ENCODE measurements at places on chromosomes 1 and 21.

DNA sequence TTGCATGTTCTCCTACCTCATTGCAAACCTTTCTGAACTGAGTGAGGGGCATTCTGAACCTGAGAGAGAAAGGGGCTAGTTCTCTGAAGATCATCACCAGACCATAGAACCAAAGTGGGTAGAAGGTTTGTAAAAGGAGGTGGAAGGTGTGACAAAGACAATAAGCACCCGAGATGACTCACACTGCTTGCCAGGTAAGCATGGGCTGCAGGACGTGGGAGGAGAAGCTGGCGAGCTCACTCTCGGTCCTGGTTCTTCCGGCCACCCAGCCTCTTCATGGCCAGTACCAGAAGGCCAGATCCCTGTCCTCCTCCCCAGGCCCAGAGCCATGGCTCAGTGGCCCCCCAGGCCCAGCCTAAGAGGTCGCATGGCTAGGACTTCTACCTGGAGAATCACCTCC is 128.3 kb downstream of the TMEM53 start:
- no peak for DNase-seq

DNA sequence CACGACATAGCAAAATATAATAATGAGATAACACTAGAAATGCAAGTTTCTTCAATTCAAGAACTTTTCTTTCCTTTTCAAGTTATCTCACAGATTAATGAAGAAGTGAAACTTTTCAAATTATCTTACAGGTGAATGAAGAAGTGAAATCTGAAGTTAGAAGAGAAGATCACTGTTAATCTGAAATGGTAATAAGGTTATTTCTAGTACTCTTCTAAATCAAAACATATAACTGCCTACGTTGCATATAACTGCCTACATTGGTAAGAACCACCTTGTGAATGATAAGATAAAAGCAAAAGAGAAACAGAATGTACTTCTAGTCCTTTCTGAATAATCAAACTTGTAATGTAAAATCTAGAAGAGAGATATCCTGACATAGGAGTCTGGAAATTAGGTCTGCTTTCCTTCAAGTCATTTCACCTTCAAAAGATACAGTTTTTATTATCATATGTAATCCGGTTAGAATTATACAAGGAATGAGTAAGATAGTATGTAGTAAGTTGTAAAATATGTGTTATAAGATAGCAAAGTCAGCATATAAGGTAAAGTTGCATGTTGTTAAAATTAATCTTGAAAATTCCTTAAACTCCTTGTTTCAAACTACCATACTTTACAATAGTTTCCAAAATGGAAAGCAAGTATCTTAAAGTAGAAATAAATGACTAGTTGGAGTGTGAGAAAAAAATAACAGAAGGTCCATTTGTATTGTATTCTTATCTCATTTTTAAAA is 522.4 kb upstream of the ZRANB2 start:
- no peak for DNase-seq

- peak; percentile 66 for DNase-seq
These were observed 188.0 kb downstream of the GRIK3 start for GRCh38 chr1:36846357-36846756.

DNA sequence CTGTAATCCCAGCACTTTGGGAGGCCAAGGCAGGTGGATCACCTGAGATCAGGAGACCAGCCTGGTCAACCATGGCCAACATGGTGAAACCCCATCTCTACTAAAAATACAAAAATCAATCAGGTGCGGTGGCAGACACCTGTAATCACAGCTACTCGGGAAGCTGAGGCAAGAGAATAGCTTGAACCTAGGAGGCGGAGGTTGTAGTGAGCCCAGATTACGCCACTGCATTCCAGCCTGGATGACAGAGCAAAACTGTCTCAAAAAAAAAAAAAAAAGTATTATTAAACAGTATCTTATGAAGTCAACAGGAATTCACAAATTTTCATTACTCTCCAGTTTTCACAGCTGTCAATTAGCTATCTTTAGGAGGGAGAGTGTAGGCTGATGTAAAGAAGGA is 3.8 kb downstream of the ACBD6 start:
- no peak for DNase-seq

GRCh38 chr1:230307213-230307612 is 118.9 kb downstream of the PGBD5 start:
- no peak for DNase-seq

GRCh38 chr21:42685954-42686500 is 32.6 kb downstream of the PDE9A start:
- DNase-seq, result no peak

GRCh38 chr1:100364697-100365096 is 12.4 kb downstream of the CDC14A start:
- DNase-seq, result no peak

GRCh38 chr1:245014247-245015029 is 140.3 kb upstream of the KIF26B start:
- no peak for DNase-seq

DNA sequence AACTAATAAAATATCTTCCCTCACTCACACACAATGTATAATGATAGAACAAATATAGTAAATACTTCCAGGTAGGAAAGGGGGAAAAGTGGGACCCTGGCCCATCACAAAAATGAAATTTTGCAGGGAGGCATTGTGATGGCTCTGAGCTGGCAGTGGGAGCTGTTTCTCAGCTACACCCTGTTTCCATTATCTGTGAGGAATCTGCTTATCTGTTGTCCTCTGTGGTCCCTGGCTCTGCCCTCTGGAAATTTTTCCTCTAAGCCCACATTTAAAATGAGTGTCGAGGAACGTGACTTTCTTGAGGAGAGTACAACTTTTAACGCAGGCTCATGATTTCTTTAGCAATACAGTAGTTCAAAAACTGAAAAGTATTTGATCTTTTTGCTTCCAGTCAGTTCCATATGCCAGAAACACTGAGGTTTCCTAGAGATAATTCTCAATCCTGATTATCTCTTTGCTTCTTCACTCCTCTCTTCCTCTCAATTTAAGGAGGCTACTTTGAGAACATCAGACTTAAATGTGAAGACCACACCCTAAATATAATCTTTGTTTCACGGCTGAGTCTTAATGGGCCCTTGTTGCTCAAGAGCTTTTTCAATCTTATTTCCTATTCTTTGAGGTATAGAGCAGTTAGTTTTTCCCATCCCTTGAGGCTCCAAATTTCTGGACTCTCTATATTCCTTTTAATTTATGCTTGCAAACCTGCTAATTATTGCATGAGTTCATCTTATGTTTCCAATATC is 5.0 kb upstream of the EEIG2 start:
- DNase-seq, result no peak

- no peak for DNase-seq
These were observed 414 bp downstream of the GPR153 start for GRCh38 chr1:6260433-6260934.

DNA sequence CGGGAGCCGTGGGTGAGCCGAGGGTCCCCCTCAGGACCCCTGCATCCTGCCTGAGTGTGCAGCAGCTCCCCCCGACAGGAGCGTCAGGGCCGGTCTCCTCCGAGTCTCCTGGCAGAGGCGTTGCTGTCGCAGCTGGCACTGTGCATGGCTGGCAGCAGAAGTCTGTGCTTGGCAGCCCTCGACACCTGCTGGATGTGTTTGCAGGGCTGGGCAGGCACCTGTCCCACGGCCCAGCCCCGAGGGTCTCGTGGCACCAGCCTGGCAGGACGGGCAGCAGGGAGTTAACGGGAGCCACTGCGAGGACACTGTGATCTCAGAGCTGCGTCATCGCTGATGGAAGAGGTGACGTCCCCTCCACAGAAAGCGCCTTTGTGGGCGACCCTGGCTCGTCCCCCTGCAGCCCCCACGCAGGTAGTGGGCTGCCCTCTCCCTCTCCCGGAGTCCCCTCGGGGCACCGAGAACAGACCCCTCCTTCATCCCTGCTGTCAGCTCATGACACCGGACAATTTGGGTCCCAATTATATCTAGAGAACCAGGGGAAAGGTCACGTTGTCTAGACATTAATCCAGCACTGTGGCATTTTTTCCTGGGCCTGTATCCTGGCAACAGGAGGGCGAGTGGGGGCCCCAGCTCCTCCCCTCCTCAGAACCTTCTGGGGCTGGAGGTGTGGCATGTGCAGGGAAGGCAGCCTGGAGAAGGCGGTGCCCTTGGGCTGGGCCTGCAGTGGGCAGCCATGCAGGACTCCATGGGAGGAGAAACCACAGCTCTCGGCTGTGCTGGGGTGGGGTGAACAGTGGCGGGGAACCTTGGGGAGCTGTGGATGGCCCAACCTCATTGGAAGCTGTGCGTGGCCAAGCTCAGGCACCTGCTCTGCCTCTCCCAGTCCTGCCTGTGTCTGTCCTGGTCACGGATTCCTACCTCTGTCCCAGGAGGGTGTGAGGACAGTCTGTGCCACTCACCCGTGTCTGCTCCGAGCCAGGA is 15.4 kb downstream of the COL18A1 start:
- DNase-seq, result peak; percentile 73

- peak; percentile 61 for DNase-seq
These were observed 2.0 kb upstream of the ATF3 start for GRCh38 chr1:212606395-212607205.

DNA sequence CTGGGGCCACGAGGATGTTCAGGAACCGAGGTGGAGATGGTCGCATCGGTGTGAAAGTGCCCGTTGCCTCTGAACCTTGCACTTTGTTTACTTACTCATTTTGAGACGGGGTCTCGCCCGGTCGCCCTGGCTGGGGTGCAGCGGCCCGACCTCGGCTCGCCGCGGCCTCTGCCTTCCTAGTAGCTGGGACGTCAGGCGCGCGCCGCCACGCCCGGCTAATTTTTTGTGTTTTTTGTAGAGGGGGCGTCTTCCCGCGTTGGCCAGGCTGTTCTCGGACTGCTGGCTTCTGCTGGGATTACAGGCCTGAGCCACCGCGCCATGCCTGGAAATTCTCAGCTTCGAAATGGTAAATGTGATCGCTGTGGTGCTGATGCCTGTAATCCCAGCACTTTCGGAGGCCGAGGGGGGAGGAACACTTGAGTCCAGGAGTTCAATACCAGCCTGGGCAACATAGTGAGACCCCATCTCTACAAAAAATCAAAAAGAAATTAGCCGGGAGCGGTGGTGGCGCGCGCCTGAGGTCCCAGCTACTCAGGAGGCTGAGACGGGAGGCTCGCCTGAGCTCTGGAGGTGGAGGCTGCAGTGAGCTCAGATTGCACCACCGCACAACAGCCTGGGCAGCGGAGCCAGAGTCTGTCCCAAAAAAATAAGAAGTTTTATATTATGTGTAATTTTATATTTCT is 684 bp upstream of the MRPL20 start:
- peak; percentile 64 for DNase-seq

GRCh38 chr1:189021577-189021976 is 1456.1 kb downstream of the BRINP3 start:
- DNase-seq, result no peak

DNA sequence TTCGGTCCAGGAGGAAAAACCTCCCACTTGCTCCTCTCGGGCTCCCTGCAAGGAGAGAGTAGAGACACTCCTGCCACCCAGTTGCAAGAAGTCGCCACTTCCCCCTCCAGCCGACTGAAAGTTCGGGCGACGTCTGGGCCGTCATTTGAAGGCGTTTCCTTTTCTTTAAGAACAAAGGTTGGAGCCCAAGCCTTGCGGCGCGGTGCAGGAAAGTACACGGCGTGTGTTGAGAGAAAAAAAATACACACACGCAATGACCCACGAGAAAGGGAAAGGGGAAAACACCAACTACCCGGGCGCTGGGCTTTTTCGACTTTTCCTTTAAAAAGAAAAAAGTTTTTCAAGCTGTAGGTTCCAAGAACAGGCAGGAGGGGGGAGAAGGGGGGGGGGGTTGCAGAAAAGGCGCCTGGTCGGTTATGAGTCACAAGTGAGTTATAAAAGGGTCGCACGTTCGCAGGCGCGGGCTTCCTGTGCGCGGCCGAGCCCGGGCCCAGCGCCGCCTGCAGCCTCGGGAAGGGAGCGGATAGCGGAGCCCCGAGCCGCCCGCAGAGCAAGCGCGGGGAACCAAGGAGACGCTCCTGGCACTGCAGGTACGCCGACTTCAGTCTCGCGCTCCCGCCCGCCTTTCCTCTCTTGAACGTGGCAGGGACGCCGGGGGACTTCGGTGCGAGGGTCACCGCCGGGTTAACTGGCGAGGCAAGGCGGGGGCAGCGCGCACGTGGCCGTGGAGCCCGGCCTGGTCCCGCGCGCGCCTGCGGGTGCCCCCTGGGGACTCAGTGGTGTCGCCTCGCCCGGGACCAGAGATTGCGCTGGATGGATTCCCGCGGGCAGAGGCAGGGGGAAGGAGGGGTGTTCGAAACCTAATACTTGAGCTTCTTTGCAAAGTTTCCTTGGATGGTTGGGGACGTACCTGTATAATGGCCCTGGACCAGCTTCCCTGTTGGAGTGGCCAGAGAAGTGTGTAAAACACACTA is 45.3 kb downstream of the MRPL39 start:
- peak; percentile 72 for DNase-seq

GRCh38 chr1:198699167-198700015 is 60.6 kb downstream of the PTPRC start:
- peak; percentile 74 for DNase-seq

DNA sequence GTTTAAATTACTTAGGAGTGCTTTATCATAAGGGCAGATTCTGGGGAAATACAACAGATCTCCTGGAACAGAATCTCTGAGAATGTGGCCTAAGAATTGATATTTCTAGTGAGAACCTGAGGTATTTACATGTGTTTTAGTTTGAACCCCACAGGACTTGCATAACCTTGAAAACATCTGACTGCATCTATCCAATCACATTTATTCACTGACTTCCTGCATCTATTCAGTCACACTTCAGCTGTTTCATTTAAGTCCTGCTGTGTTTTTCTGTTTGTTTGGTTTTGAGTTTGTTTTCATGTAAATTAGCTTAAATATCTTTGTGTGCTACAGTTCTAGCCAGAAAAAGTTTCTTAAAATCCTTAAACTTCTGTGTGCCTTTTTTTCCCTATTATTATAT is 1260.7 kb downstream of the PLA2G4A start:
- no peak for DNase-seq

GRCh38 chr1:175209493-175209921 is 16.9 kb upstream of the KIAA0040 start:
- no peak for DNase-seq

GRCh38 chr1:232317350-232317749 is 312.6 kb downstream of the SIPA1L2 start:
- no peak for DNase-seq

- DNase-seq, result no peak
These were observed 31.9 kb upstream of the TSHB start for GRCh38 chr1:114997510-114998289.

GRCh38 chr1:33377756-33378155 is 53.1 kb downstream of the PHC2 start:
- no peak for DNase-seq

DNA sequence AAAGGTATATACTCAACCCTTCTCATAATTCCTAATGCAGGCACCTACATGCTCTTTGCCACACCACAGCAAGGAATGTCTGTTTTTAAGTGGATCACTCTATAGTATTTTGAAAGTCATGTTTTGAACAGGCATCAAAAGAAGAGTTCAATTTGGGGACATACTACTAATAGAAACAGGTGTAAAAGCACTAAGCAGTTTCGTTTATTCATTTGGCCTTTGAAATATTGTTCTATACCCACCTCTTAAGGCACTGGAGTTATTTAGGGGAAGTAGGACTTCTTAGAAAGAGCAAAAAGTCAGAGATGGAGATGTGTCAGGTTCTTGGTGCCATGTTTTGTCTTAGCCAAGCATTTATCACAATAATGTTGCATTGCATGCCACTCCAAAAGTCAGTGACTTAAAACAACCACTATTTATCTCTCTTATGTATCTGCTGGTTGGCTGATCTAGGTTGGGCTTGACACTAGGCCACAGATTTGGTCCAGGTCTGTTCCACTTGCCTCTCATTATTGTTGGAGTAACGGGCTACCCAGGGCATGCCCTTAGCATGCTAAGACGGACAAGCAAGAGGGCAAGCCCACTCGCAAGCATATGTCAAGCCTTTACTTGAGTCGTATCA is 107.5 kb downstream of the RGL1 start:
- DNase-seq, result no peak

- DNase-seq, result no peak
These were observed 415.6 kb upstream of the KAZN start for GRCh38 chr1:14182856-14183255.

Measured in ecto neural progenitor cell (in vitro differentiated cells).